ENCODE measurements at places on chromosomes 4 and X.

DNA sequence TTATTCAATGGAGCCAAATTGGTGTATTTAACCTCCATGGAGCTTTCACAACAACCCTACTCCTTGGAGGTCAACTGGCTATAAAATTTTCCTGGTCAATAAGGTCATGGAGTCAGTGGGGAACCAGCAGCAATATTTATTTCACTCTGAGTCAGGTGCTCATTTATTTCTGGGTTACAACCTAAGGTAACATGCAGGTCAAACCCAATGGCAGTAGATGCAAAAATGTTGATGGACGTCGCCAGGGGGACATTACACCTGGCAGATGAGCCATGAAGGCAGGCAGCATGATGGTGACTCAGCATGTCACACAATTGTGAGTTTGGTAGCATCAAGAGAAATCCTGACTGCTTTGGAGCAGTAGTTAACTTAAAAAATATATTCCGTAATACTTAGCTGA, 514.1 kb downstream of the IL15 start:
- no peak for DNase-seq

- no peak for DNase-seq
These were observed 19.2 kb downstream of the TRIM2 start for GRCh38 chr4:153223427-153223801.

DNA sequence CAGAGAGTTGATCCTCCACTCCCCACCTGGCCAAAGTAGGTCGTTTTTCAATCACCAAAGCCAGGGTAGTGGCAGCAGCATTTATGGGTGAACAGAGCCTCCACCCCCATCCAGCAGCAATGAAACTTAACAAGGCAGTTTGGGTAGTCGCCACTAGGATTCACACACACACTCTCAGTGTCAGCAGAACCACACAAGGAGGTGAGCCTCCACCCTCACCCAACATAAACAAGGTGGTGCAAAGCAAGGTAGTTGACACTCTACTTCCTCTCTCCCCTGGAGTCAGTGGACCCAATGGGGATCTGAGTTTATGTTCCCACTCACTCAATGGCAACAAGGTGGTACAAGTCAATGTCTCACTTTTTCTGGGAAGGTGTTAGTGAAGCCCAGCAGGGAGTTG, 50.4 kb upstream of the CCDC149 start:
- DNase-seq, result no peak

DNA sequence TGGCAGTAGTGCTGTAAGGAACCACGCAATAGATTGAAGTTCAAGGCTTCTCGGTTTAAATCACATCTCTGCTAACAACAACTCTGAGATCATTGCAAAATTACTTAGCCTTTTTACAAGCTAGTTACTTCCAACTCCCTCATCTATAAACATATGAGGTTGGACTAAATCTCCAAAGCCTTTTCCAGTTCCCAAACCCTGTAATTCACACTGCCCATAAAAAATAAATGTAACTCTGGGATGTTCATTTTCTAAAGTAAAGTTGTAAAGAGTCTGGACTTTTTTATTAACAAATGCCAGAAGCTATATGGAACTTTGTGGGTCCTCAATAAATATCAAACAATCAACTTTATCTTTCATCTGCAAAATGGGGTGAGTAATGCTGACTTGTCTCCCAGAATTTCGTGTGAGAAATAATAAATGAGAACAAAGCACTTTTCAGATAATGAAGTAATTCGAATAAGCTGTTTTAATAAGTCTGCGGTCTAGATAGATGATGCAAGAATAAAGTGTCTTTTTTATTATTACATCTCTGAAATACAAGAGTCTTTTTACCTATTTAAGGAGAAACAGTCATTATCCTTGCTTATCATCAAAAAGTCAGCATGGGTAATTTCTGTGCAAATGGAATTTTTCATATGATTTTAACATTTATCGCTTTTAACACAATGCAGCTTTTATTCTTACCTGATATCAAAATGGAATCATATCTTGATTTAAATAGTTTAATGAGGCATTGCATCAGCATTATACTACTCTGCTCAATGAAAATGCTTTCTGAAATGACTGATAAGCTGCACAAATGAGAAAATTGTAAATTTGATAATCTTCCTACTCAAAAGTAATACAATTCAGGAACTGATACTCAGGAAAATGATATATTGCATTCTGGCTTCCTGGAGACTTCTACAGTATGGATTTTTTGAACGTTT, 252.6 kb downstream of the BANK1 start:
- no peak for DNase-seq

GRCh38 chrX:110568441-110568840, 209.8 kb downstream of the RTL9 start:
- no peak for DNase-seq

- DNase-seq, result no peak
These were observed 3.7 kb upstream of the IGFBP7 start for GRCh38 chr4:57113870-57114269.
